ENCODE measurements at places on chromosomes 3 and 15.

DNA sequence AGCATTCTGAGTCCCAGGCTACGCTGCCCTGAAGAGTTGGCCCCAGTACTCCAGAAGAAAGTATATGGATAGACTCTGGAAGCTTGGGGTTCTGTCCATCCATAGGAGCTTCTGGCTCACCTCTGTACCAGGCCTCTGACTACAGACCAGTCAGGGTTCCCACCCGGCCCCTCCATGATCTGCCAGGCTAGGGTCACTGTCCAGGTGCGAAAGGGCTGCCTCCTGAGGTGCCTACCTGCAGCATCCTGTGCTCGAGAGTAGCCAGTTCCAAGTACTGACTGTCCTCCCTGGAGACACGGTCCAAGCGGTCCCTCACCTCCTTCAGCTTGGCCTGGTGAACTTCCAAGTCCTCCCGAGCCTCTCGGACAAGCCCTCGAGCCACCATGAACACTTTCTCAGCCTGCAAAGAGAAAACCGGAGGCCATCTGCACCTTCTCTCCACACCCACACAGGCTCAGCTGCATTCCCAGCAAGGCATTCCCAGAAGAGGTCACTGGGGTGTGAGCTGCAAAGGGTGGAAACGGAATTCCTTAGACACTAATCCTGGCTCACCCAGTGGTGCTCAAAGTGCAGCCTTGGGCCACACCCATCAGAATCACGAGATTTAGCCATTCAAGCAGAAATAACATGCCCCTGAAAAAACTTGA is 3.7 kb upstream of the PLXNB1 start:
- DNase-seq: no peak

GRCh38 chr15:38748710-38749109 is 184.1 kb upstream of the RASGRP1 start:
- DNase-seq: no peak

- DNase-seq: peak; percentile 29
Observed at GRCh38 chr15:37135225-37135624, 34.9 kb upstream of the MEIS2 start.

- no peak for DNase-seq
Observed at GRCh38 chr3:43132870-43133636, 27.2 kb upstream of the POMGNT2 start.

GRCh38 chr3:194121891-194122631 is 13.9 kb upstream of the HES1 start:
- DNase-seq: no peak

DNA sequence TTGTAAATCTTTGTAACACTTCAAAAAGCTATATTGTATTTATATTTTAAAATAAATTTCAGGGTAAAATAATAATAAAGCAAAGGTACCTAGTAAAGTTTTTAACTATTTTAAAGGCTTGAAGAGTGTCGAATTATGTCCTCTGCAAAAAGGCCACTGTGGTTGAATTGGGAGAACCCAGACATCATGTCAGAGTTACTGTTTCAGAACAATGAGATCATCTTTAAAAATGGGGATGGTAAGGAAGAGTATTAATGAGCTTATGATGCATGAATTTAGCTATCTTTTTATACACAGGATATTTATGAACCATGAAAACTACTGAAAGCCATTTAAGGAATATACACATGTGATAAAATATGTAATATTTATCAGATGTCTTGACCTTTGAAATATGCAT is 26.3 kb downstream of the KCNMB3 start:
- no peak for DNase-seq

- peak; percentile 50 for DNase-seq
Observed at GRCh38 chr3:107752202-107752990, 229.6 kb downstream of the BBX start.

GRCh38 chr15:74631935-74632560 is 16.4 kb downstream of the CLK3 start:
- peak; percentile 2 for DNase-seq

DNA sequence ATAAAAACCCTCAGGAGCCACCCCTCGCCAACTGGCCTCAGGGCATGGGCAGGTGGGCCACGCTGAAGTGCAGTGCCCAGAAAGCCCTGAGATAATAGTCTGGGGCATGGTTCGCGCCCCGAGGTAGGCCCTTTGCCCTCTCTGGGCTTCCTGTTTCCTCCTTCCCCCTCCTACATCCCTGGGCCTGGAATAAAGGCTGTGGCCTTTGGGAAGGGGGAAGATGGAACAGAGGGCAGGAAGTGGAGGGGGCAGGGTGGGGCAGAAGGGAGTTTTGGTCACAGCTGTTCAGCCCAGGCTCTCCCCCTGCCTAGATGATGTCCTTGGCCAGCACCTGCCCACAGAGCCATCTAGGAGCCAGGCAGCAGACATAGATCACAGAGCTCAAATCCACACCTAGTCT is 11.3 kb downstream of the CSRNP1 start:
- DNase-seq: peak; percentile 6

GRCh38 chr3:111197485-111197884 is 125.9 kb downstream of the NECTIN3 start:
- DNase-seq: no peak

DNA sequence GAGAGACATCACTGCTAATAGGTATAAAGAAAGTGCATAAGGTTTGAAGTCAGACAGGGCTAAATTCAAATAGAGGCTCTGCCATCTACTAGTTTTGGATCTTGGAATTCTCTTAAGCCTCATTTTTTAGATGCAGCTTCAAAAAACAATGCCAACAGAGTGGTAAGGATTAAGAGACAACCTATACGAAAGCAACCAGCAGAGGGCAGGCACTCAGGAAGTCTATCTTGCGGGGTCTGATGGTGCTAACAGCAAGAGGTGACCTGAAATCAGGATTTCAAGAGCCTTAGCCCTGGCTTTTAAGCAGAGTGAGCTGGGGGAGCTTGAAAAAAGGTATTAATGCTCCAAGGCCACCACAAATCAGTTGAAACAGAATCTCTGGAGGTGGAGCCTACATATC is 40.7 kb downstream of the LDHAL6B start:
- DNase-seq: peak; percentile 34

- no peak for DNase-seq
Observed at GRCh38 chr15:76470691-76471090, 134.1 kb downstream of the ISL2 start.

- DNase-seq: no peak
Observed at GRCh38 chr3:125624341-125624740, 29.0 kb upstream of the OSBPL11 start.

DNA sequence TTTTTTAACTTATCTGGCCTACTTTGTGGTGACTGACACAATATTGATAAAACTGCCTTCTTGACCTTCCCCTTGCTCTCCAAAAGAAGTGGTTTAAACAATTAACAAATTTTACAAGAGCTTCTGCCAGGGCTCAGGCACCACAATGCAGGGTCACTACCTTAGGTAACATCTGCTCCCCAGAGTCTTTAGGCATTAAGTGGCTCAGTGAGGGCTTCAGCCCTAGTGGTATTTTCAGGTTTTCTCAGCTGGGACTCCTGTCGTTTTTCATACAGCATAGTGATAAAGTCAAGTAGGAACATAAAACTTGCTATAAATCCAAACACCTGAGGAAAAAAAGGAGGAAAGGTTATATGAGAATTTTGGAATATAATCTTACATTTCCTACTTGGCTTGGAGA is 18.9 kb downstream of the CMTM6 start:
- no peak for DNase-seq

- DNase-seq: no peak
Observed at GRCh38 chr15:92840149-92840548, 60.0 kb upstream of the CHD2 start.

- DNase-seq: no peak
Observed at GRCh38 chr15:36886191-36886590, 214.2 kb downstream of the MEIS2 start.

- DNase-seq: no peak
Observed at GRCh38 chr3:197561926-197562325, 6.2 kb upstream of the BDH1 start.

DNA sequence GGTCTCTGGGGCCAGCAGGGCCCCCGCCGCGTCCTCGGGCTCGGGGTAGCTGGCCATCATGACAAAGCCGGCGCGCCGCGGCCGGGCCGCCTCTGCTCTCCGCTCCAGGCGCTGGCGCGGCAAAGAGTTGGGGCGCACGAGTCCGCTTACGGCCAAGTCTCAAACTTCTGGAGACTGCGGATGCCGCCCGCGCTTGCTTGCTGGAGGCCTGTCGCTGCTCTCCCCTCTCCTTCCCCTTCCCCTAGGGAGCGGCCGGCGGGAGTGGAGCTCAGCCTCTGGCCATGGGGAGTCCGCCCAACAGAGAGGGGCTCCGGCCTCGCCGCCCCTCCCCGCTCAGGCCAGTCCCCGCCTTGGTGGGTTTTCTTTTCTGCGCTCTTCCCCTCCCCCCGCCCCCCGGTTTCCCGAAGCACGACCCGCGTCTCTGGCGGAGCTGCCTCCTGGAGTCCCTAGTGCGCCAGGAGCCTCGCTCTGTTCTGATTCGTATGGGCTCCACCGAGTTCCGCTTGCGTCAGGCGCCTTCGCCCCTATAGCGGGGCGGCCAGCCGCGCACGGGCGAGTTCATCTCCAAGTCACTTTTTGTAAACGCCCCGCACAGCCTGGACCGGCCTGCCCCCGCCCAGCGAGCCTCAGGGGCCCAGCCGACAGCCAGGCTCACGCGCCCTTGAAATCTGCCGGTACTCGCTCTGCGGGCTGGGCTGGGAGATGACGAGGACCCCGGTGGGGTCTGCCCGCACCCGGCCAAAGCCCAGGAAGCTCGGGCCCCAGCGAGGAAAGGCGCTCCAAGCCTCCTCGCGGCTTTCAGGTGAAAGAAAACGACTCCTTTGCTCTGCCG is at the start of the genes FOXL2 and FOXL2NB:
Gene FOXL2 (minus strand): TSS at position 475 of the 832 bp plus-strand sequence. CDS start 415 bp downstream, at position 60.
Gene FOXL2NB (plus strand): TSS at position 555 of the 832 bp plus-strand sequence. CDS start 148 bp downstream, at position 703.
- no peak for DNase-seq

DNA sequence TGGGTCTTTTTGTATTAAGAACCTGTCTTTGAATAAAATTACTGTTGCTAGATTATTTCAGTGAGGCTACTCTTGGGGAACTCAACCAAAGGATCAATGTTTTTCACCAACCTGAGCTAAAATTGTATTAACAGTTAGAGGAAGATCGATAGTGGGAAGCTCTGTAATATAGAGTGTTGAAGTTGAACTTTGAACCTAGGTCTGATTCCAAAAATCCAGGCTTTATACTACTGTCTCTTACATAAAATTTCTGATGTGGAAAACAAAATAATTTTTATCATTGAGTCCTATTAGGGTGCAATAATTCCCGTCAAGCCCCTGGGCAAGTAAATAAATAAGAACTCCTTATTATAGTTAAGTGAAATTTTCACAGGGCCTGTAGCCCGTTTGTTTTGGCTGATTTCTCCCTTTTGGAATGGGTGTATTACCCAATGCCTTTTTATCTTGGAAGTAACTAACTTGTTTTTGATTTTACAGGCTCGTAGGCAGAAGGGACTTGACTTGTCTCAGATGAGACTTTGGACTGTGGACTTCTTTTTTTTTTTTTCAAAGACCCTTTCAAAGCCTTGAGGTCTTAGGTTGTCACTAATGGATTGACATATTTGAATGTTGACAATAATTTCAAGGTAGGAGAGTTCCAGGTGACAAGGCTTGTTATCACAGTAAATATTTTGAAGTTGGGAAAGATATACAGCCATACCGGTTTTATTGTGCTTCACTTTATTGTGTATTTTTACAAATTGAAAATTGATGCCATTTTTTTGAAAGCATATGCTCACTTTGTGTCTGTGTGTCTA is 276.1 kb downstream of the NFKBIZ start:
- DNase-seq: no peak

GRCh38 chr3:177374323-177374722 is 177.0 kb upstream of the TBL1XR1 start:
- no peak for DNase-seq

Measured in NCI-H1092 treated with DMSO at 0.1 percent for 48 hours (cell line).